Psoas muscle (tissue), 8 donors: ENCODE measurements at places on chromosomes 1 and 21. TPM values are rescaled to one million over a fixed set of nuclear protein-coding genes. Genes with fewer than 3 reads are reported as not detected.

The CBR1 gene
- 15.2 TPM for total RNA-seq

The KPRP gene
- not detected for total RNA-seq

The SHE gene
- 6.9 TPM for total RNA-seq

The TTC39A gene
- 6.3 TPM for total RNA-seq

The IFI44 gene
- 4.4 TPM for total RNA-seq

The OR2G6 gene
- total RNA-seq: not detected
